ENCODE measurements at places on chromosomes 2 and 18.

DNA sequence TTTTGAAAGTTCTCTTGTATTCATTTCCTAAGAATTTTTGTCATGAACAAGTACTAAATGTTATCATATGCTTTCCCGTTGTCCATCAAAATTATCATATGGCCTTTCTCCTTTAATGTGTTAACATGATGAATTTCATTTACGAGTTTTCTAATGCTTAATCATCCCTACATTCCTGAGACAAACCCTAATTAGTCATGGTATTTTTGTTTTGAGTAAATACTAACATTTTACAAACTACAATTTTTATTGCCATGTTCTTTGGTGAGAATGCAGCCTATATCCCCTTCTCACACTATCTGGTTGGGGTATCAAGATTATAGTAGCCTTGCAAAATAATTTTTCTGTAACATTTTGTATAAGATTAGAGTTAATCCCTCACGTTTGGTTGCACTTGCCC, 14.5 kb downstream of the SMAD2 start:
- H3K4me1 ChIP-seq: peaks cover 9% of the 10 kb centered on the region
- H3K36me3 ChIP-seq: no peaks in the 10 kb centered on the region
- H3K27me3 ChIP-seq: no peaks in the 10 kb centered on the region
- H3K27ac ChIP-seq: no peak overlapping the region
- DNase-seq: no peak

GRCh38 chr2:221572219-221572820, at the start of gene EPHA4:
TSS of gene EPHA4 (minus strand) at chr2:221572304. CDS start at chr2:221572248, 56 bp downstream.
- peak within 1 kb of the TSS; percentile 91 for H3K27ac ChIP-seq
- no peaks in the 10 kb centered on the region for H3K27me3 ChIP-seq

DNA sequence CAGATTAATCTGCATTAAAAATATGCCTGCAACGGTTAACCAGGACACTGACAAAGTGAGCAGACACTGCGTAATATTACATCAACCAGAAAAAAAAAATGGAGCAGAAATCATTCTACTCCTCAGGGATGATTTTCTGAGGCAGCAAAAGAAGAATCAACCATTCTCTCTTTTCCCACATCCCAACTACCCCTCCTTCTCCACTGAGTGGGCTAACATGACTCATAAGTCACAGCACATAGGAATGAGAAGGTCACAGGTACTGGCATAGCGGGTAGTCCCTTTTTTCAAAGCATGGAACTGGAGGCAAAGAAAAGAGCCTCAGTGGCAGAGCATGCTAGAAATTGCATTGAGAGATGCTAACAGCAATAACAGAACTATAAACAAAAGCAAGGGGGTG, 54.3 kb upstream of the TSPYL6 start:
- H3K27me3 ChIP-seq: no peaks in the 10 kb centered on the region
- no peak for DNase-seq
- no peaks in the 10 kb centered on the region for H3K36me3 ChIP-seq

- no peak for DNase-seq
- H3K4me3 ChIP-seq: no peak overlapping the region
- H3K27ac ChIP-seq: no peak overlapping the region
- no peaks in the 10 kb centered on the region for H3K27me3 ChIP-seq
- H3K4me1 ChIP-seq: no peaks in the 10 kb centered on the region
Observed at GRCh38 chr18:61448316-61448715, 115.1 kb downstream of the CDH20 start.

DNA sequence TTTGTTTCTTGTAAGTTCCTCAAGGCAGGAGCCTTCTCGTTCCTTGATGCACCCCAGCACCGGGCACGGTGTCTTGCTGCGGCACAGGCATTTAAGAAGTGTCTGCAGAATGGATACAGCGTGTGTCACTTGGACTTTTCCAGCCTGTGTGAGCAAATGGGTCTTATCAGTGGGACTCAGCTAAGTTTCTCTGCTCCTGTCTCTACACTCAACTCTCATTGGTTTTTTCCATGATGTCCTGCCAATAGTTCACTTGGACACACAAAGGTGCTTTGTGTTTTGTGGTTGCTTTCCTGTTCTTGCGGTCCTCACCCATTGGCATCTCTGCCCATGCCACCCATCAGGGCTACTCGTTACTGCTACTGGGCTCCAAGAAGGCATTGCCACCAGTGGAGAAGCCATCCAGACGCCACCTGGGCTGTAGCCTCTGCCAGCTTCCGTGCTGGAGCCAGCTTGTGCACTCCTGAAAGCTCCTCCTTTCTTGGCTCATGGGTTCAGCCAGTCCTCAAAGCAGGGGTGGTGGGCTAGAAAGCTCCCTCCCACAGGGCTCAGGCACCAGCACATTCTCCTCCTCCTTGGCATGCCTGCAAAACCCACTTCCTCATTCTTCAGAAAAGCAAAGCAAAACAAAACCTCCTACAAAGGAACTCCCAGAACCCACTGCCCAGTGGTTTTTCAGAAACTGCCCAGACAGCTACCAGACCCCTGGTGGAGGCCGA, 41.4 kb downstream of the IL1R2 start:
- DNase-seq: peak; percentile 68
- H3K4me3 ChIP-seq: no peak overlapping the region
- H3K27ac ChIP-seq: no peak overlapping the region
- H3K27me3 ChIP-seq: no peaks in the 10 kb centered on the region

DNA sequence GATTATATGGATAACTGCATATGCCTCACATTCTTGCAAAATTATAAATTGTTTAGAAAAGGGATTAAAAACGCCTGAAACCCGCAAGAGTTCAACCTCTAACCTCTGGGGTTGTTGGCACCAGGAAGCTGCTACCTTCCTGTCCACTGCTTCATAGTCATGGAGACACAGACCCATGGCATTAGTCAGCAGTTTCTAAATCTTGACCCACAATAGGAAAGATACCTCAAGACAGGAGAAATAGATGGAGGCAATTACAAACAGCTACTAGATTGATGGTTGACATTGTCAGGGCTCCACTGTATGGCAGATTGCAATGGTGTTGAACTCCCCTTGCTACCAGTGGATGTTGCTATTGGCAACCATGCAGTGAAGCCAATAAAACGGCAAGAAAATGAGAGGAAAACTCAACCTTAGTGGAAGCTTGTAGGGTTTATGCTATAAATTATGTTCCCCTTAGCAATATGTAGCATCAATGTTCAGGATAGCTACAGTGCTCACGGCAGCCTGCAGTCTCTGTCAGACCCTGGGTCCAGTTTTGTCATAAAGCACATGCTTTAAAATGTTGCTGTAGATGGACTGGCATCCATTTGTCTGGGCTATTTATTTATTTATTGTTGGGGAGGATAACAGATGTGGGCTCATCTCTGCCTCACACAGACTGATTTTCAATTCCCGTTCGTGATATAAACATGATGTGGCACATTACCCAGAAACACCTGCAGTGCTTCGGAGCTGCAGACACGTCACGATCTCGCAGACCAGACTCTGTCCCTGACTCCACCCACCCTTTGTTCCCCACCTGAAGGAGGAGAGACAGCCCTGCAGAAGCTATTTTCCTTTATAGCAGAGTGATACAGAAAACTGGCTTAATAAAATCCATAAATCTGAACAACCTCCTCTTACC, 233.4 kb downstream of the AGPS start:
- no peak for DNase-seq
- no peak overlapping the region for H3K4me3 ChIP-seq
- H3K36me3 ChIP-seq: no peaks in the 10 kb centered on the region
- H3K4me1 ChIP-seq: no peaks in the 10 kb centered on the region

DNA sequence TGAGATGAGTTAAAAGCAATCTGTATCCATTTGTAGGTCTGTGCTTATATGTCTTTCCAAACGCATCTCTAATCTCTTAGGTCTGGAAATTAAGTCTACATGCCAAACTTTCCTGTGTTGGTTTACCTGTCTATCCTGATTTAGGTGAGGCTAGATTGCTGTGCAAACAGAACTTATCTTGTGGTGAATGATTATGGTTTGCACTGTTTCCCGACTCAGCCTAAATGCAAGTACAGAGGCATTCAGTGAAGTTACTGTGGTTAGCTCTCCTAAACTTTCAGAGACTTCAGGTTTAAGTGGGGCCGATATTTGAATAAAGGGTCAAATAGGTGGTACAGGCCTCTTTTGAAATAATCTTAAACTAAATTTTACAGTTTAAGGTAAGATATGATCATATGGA, 103.5 kb downstream of the ICOS start:
- no peak overlapping the region for H3K4me3 ChIP-seq
- H3K36me3 ChIP-seq: no peaks in the 10 kb centered on the region
- H3K27me3 ChIP-seq: no peaks in the 10 kb centered on the region
- no peak overlapping the region for H3K27ac ChIP-seq
- no peaks in the 10 kb centered on the region for H3K4me1 ChIP-seq

GRCh38 chr2:30321466-30321865, 90.1 kb downstream of the LBH start:
- no peaks in the 10 kb centered on the region for H3K27me3 ChIP-seq
- no peak for DNase-seq
- no peaks in the 10 kb centered on the region for H3K4me1 ChIP-seq
- no peak overlapping the region for H3K27ac ChIP-seq
- H3K36me3 ChIP-seq: no peaks in the 10 kb centered on the region
- H3K4me3 ChIP-seq: no peak overlapping the region

DNA sequence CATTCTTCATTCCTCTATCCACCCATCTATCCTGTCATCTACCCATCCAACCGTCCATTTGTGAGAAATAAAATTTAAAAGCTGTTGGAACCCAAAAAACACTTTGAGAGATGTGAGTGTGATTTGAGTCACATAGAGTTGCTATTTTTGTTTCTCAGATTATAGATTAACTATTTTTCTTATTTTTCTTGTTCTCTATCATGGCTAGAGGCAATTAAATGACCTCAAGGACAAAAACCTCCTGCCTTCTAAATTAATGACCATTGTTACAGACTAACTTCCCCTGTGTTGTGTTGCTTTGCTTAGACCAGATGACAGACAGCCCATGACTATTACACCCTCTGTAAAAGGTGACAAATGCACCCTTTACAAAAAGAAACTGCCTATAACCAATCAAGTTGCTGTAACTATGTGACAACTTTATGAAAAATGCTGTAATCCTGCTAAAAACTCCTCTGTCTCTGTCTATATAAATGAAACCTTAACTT, 207.9 kb upstream of the CXCR4 start:
- H3K4me1 ChIP-seq: no peaks in the 10 kb centered on the region
- no peak for DNase-seq
- H3K4me3 ChIP-seq: no peak overlapping the region
- H3K36me3 ChIP-seq: no peaks in the 10 kb centered on the region
- no peak overlapping the region for H3K27ac ChIP-seq
- H3K27me3 ChIP-seq: no peaks in the 10 kb centered on the region

GRCh38 chr2:235116885-235117492, 165.2 kb downstream of the SH3BP4 start:
- no peak overlapping the region for H3K27ac ChIP-seq
- no peaks in the 10 kb centered on the region for H3K27me3 ChIP-seq
- no peaks in the 10 kb centered on the region for H3K4me1 ChIP-seq
- no peak overlapping the region for H3K4me3 ChIP-seq
- no peaks in the 10 kb centered on the region for H3K36me3 ChIP-seq

DNA sequence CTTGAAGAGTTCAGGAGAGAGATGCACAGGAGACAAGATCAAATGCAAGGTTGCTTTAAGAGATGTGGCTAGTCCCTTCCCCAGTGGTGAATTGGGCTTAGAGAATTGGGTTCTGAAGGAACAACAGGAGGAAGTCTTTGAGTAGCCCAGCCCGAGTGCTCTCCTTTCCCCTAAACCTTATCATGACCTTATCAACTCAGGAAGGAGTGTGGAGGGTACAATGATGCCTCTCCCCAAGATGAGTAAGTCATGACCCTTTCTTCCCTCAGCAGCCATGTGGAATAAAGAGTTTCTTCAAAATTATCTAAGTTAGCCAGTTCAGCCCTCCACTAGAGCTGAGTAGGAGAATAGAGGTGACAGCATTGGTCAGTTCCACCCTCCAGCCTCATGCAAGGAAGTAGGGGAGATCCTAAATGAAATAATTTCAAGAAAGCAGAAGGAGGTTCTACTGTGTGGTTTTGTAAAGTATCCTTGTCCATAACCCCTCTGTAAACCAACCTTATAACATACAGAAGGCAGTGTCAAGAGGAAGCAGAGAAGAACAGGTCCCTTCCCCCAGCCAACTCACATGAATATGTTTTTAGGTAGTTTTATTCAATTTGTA, 88.4 kb downstream of the ARHGAP15 start:
- no peaks in the 10 kb centered on the region for H3K36me3 ChIP-seq
- no peak for DNase-seq
- H3K4me1 ChIP-seq: no peaks in the 10 kb centered on the region

- no peak overlapping the region for H3K27ac ChIP-seq
- no peaks in the 10 kb centered on the region for H3K4me1 ChIP-seq
- no peak for DNase-seq
- H3K36me3 ChIP-seq: no peaks in the 10 kb centered on the region
- no peaks in the 10 kb centered on the region for H3K27me3 ChIP-seq
Observed at GRCh38 chr2:70411483-70412125, 109.7 kb upstream of the FAM136A start.

DNA sequence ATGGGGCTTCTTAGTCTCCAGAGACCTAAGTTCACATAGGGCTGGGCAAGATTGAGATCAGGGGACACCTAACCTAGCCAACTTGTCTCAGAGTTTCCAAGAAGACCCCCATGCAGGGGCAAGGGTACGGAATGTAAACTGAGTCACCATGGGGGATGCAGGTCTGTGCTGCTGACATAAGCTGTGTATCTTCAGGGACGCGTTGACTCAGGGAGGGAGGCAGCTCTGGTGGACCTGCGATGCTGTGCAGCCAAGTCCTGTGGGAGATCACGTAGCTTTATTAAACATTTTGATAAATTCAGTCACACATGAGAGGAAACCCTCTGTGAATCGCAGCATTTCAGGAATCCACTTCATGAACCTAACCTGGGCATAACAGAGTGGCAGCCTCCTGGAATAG, 216.0 kb downstream of the ANKRD30B start:
- H3K27me3 ChIP-seq: no peaks in the 10 kb centered on the region
- H3K36me3 ChIP-seq: no peaks in the 10 kb centered on the region
- H3K4me3 ChIP-seq: no peak overlapping the region
- no peak for DNase-seq
- no peaks in the 10 kb centered on the region for H3K4me1 ChIP-seq

- peaks cover 7% of the 10 kb centered on the region for H3K4me1 ChIP-seq
- no peaks in the 10 kb centered on the region for H3K36me3 ChIP-seq
- no peak overlapping the region for H3K27ac ChIP-seq
- H3K27me3 ChIP-seq: no peaks in the 10 kb centered on the region
- no peak for DNase-seq
Observed at GRCh38 chr18:76592981-76593381, 97.9 kb upstream of the ZNF516 start.

DNA sequence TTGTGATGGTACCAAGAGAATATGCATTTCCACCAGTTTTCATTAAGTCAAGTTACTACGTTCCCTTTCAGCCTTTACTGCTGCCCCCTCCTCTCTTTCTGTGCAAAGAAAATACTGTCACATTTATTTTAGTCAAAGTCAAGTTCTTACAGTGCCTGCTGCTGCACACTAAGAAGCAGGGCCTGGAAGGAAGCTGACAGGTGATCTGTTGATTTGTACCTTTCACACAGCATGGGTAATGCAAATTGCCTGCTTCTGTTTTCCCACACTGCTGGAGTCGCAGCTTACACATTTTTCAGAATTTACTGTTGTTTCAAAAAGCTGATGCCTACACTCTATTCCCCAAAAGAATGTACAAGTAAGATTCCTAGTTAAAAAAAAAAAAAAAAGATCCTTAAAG, 48.7 kb upstream of the CD226 start:
- H3K27ac ChIP-seq: no peak overlapping the region
- H3K36me3 ChIP-seq: no peaks in the 10 kb centered on the region
- DNase-seq: no peak
- H3K27me3 ChIP-seq: no peaks in the 10 kb centered on the region
- no peak overlapping the region for H3K4me3 ChIP-seq

- no peak for DNase-seq
- H3K4me1 ChIP-seq: no peaks in the 10 kb centered on the region
- no peak overlapping the region for H3K27ac ChIP-seq
- no peaks in the 10 kb centered on the region for H3K27me3 ChIP-seq
Observed at GRCh38 chr2:165844216-165844615, 50.2 kb upstream of the GALNT3 start.

All from ovary (tissue), 10 donors.